MV-4-11 (cell line): ENCODE measurements at places on chromosomes 1 and 21.

- no peak for DNase-seq
Observed at GRCh38 chr1:115325874-115326273, 12.2 kb downstream of the NGF start.

- no peak for DNase-seq
Observed at GRCh38 chr21:44729336-44730027, 18.1 kb upstream of the TSPEAR start.

- DNase-seq, result no peak
Observed at GRCh38 chr1:225448146-225448805, 20.4 kb upstream of the LBR start.

DNA sequence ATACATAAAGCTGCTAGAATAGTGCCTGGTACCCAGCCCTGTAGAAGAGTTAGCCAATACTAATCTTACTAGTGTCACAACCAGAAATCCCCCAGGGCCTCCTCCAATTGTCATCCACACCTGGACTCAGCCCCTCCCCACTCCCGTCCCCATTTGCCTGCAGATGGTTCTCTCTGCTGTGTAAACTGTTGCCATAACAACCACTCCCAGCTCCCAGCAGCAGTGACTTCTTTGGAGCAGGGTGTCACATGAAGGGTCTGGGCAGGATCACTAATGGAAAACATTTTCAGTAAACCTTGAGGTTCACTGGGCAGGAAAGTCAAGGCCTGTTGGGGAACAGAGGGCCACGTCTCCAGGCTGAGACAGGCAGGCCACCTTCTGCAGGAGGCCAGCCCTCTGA lies 126.0 kb upstream of the IPO9 start:
- DNase-seq, result no peak

GRCh38 chr1:245698860-245699259 lies 544.1 kb downstream of the KIF26B start:
- no peak for DNase-seq

- DNase-seq, result peak; percentile 57
Observed at GRCh38 chr21:34933609-34934335, 115.3 kb downstream of the RUNX1 start.

DNA sequence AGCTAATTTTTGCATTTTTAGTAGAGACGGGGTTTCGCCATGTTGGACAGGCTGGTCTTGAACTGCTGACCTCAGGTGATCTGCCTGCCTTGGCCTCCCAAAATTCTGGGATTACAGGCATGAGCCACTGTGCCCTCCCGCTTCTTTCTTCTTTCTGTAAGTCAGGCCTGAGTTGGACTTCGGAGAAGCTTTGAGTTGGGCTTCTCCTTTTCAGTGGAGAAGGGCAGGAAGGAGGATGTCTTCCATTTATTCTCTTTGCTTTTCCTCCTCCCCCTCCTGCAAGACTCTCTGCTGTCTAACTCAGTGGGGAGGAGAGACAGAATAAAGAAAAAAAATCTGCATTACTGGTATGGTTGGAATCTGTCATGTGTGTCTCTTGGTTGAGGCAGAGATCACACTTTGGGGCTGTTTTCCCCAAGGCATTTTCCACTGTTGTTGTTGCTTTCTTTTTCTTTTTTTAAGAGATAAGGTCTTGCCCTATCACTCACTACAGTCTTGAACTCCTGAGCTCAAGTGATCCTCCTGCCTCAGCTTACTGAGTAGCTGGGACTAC lies 13.2 kb upstream of the DEGS1 start:
- peak; percentile 7 for DNase-seq

DNA sequence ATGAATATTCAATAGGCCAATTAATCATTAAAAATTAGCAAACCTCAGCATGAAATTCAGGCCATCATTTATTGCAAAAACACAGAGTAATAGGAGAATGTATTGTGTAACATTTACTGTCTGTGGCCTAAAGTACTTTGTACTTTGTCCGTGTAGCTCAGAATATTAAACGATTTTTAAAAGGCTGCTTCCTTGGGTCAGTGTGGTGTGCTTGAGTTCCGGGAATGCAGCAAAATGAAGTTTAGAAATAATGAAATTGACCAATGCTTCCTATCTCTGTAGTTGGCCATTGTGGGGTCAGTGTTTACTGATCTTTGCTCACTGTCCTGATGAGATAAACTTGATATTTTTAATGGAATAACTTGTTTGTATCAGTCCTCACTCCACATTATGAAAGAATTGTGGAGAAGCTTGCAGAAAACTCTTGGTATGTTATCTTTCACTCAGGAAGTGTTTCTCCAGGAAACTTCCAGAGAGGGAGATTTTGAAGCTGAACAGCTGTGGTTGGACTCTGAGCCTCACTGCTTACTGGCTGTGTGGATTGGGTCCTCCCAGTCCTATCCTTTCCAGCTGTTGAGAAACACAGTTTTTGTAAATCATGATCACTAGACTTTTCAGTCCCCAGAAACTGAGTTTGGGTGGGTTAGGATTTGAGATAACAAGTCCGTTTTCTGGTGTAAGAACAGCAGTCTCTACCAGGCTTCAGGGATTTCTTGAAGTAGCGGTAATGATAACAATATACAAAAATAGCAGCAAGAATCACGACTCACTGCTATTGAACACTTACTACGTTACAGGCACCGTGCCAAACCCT lies 19.2 kb upstream of the MTARC1 start:
- no peak for DNase-seq

GRCh38 chr1:41362749-41363590 lies 1.7 kb downstream of the FOXO6 start:
- no peak for DNase-seq

DNA sequence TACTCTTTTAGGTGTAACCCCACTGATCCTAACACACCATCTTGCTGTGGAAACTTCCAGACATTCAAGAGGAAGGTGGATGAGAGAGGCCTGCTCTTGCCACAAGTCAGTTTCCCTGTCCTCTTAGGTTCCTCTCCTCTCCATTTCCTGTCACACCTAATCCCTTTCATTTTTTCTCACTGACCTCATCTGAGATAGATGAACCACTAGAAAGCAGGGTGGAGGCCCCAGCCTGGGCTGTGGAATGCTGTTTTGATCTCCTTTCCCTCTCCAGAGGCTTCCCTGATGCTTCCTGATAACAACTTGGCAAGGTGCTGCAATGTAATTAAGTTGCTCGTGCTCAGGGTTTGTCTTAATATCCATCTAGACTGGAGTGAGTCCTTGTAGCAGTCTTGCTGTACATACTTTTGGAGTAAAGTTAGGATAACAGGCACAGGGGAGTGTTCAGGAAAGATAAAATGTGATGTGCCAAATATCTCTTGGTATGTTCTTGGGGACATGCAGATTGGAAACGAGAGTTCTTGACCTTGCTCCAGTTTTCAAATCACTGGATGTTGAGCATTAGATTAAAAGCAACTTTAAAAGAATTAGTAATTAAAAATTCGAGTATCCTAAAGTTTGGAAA lies 11.2 kb downstream of the LRRC42 start:
- no peak for DNase-seq

DNA sequence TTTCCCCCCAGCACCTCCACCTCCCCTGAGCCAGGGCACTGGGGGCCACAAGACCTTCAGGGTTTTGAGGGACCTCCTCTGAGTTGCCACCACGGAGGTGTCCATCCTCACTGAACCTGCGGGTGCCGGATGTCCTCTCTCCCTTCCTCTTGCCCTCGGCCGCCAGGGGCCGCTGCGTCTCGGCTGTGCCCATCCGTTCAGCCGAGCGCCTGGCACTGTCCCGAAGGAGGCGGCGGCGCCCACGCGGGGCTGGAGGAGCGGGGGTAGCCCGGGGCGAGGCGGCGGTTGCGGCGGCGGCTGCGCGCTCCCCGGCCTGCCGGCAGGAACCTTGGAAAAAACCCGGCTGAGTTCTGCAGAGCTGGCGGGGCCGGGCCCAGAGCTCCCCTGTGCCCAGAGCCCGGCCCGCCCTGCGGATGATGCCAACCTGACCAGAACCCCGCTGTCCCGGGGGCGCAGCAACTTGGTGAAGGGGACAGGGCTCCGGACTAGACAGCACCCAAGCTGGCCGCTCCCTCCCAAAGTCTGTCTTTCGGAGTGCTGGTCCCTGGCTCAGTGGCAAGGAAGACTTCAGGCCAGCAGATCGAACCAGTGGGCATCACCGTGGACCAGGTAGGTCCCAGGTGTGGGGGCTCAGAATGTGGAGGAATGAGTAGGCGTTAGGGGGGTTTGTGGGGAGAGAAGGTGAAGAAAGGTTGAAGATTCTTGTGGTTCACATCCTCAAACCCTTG lies 3.7 kb upstream of the PPM1J start:
- peak; percentile 44 for DNase-seq

DNA sequence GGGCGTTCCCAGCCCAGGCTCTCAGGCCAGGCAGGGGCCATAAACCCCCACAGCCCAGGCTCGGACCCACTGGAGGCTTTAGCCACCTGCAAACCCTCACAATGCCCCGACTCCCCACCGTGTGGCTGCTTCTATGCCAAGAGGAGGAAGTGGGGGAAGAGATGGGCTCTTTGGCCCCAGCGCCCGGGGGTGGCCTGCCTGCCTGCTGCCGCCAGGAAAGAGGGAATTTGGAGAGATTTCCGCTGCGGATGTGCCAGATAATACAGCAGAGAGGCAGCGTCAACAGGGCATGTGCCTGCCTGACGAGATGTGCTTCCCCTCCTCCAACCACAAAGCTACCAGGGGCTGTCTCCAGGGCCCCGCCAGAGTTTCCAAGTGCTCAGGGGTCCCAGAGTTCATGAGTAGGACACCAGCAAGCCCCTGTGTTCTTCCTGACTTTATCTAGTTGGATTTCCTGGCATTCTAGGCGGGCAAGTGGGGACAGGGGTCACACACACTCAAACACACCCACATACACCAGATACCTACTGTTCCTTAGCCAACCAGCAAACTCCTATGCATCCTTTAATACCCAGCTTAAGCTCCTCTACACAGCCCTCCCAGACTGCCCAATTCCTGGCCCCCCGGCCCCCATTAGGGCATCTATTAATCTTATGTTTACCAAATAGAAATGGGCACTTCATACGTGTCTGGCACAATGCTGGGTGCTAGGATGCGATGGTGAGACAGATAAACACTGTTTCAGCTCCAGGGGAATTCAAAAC lies 14.1 kb downstream of the EPHA2 start:
- DNase-seq, result peak; percentile 43
